H9 (cell line): ENCODE measurements at places on chromosomes 1 and 21. TPM values are rescaled to one million over a fixed set of nuclear protein-coding genes. Genes with fewer than 3 reads are reported as not detected.
A peak's percentile ranks its signal among the peaks of the same experiment; 100 is the strongest.

- DNase-seq: peak; percentile 78
Measured at GRCh38 chr1:205141236-205142101, 19.7 kb upstream of the RBBP5 start.

DNA sequence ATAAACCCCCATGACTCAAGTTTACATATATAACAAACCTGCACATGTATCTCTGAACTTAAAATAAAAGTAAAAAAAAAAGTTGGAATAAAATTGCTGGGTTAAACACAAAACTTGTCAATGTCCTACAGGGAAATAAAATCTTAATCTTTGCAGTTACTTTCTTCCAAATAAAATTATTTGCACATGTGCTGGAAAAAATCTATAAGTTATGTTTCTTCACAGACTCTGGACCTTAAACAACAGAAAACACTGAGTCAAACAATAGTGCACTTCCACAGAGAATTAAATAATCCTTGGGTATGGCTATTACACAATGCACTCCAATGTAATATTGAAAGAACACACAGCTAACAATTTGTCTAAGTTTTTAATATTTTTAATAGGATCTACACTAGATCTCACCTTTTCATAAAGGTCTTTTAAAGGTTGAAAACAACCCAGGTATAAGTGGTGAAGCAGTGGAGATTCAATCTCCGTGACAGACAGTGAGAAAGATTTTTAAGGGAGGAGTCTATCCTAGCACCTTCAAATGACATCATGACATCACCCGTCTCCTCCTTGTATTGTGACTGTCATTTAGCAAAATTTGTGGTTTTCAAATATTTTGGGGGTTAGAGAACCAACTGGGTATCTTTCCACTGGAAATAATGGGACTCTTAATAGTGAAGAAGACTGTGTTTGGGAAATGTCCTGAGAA is 25.2 kb upstream of the FGGY start:
- DNase-seq: no peak

DNA sequence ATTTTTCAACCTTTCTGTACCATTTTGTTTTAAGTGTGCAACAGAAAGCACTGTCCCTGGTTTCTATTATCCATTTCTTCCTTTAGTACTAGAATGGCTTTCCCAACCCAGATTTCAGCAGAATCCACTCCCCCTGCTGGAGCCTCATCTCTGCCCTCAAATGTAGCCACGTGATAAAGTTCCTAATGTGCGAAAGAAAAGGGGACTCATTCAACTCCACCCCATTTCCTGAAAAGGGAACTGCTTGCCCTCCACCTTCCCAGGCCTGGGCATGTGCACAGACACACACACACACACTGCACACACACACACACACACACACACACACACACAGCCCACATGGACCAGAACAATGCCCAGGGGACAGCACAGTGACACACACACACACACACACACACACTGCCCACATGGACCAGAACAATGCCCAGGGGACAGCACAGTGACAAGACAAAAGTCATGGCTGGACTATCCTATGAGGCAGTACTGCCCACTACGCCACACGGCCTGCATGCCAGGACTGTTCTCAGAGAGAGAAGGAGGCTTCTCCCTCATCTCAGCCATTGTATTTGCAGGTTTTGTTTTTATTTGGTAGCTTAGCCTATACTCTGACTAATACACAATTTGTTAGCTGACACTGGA is 33.2 kb downstream of the PACC1 start:
- DNase-seq: no peak

- no peak for DNase-seq
Measured at GRCh38 chr1:213997038-213997771, 9.4 kb downstream of the PROX1 start.

The MAN1C1 gene
- total RNA-seq: 9.3 and 9.9 TPM in 2 replicates

- no peak for DNase-seq
Measured at GRCh38 chr1:215543191-215543606, 23.9 kb upstream of the KCTD3 start.

The TSPEAR gene
- total RNA-seq: 1.2 and 1.3 TPM in 2 replicates

DNA sequence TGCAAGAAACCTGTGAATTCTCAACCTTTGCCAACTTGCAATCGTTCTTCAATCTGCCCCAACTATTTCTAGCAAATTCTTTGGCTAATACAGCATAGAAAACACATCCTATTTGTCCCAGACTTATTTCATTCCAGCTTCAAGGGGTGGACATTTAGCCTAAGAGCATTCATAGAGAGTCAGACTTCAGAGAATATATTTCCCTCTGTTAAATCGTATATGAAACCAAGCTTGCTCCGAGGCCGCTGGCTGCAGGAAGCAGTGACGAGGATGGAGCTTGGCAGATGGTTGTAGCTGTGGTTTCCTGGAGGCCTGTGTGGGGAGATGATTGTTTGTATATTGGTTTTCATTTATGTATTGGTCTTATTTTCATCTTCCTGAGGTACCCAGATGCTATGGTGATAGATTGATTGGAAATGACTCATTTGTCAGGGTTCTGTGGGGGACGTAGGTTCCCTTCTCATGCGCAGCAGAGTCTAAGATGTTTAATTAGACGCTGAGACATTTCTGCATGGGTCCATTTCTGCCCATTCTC is 26.1 kb downstream of the MAN1C1 start:
- no peak for DNase-seq

The CDC20 gene
- total RNA-seq: 246 and 251 TPM in 2 replicates

DNA sequence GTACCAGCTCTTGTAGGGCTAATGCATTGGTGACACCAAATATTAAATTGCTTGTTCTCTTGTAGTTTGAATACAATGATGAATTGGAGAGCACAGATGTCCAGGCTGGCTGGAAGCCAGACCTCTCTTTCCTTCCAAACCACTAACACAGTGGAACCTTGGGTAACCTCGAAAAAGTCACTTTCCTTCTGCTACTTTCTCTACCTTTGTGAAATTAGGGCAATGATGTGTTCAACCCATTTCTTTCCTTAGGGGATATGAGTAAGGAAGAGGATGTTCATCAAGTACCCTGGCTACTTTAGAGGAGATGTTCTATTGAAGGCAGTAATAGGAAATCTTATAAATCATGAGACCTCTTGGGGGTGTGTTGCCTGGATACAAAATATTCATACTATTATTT is 55.7 kb downstream of the XCL2 start:
- no peak for DNase-seq

DNA sequence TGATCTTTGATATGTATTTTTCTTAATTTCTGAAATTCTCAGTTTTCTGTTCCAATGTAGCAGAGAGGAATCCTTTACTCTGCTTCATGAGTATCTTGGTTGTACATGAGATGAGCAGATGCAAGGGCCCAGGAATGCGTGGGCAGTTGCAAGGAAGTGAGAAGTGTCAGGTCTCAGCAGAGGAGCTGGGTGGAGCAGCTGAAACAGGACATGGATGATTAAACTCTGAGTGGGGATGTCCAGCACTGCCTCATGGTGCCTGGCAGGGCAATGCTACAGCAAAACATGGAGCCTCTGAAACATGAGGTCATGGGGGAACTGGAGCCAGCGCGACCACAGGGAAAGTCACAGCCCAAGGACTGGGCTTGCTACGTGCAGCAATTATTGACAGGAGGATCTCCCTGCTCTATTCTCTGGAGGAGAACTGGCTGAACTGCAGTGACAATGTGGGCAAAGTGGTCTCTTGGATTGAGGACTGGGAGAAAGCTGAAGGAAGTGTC is 48.4 kb downstream of the COLGALT2 start:
- no peak for DNase-seq

GRCh38 chr21:27164208-27165177 is 197.6 kb upstream of the ADAMTS5 start:
- no peak for DNase-seq
